ENCODE measurements at places on chromosomes 1 and 21.

- DNase-seq: no peak
Measured at GRCh38 chr1:231279683-231280082, 38.7 kb downstream of the GNPAT start.

- no peak for DNase-seq
Measured at GRCh38 chr1:166087734-166088571, 78.8 kb downstream of the FAM78B start.

DNA sequence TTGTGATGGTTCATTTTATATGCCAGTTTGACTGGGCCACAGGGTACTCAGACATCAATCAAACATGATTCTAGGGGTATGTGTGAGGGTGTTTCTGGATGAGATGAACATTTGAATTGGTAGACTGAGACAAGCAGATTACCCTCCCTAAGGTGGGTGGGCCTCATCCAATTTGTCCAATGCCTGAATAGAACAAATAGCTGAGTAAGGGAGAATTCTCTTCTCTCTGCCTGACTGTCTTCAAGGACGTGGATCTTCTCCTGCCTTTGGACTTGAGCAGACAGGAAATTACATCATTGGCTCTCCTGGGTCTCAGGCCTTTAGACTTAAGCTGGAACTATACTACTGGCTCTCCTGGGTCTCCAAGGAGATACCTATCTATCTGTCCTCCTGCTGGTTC, 64.4 kb downstream of the SUSD4 start:
- no peak for DNase-seq

- no peak for DNase-seq
Measured at GRCh38 chr1:173529106-173529505, 52.0 kb downstream of the PRDX6 start.

- peak; percentile 83 for DNase-seq
Measured at GRCh38 chr1:101357444-101357986, 120.7 kb downstream of the S1PR1 start.

DNA sequence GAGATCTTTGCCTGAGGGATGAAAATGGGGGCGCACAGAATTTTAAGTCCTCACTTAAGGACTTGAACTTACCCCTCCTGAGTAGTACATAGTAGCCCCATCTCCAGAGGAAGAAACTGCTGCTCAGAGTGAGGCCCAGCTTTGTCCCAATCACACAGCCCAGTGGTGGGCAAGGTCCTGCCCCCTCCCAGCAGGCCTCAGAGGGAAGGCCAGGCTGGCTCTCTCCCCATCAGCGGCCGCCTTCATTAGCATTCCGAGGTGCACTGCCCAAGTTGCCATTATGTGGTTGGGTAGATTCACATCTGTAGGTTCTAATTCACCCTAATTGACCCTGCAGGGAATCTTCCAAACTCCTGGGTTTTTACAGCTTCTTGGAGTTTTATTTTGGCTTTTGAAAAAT, 59.1 kb downstream of the FOXO6 start:
- DNase-seq: no peak

DNA sequence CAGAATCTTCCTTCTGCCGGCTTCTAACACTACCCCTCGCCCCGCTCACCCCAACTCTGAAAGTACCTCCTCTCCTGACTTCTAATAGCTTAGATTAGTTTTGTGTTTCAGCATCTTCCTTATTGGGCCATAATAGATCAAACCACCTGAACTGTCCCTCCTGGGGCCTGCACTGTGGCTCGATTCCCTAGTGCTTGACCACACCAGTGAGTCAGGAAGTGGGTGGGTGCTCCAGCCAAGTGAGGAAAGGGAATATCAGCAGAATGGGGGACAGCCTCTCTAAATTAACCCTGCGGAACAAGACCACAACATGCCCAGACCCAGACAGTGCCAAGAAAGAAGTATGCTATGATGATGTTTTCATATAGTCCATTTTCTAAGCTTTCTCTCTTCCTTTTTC, 8.5 kb downstream of the SERTAD4 start:
- DNase-seq: no peak

DNA sequence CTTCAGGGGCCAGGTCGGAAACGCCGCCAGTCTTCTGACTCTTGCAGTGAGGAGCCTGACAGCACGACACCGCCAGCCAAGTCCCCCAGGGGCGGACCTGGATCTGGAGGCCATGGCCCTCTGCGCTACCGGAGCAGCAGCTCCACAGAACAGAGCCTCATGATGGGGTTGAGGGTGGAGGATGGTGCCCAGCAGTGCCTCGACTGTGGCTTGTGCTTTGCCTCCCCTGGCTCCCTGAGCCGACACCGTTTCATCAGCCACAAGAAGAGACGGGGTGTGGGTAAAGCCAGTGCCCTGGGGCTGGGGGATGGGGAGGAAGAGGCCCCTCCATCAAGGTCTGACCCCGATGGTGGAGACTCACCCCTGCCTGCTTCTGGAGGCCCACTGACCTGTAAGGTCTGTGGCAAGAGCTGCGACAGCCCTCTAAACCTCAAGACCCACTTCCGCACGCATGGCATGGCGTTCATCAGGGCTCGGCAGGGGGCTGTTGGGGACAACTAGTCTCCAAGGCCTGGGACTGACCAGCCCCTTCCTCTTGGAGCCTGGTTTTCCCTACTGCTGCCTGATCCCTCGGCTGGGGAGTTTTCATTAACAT, 8.7 kb downstream of the ZNF687 start:
- no peak for DNase-seq

DNA sequence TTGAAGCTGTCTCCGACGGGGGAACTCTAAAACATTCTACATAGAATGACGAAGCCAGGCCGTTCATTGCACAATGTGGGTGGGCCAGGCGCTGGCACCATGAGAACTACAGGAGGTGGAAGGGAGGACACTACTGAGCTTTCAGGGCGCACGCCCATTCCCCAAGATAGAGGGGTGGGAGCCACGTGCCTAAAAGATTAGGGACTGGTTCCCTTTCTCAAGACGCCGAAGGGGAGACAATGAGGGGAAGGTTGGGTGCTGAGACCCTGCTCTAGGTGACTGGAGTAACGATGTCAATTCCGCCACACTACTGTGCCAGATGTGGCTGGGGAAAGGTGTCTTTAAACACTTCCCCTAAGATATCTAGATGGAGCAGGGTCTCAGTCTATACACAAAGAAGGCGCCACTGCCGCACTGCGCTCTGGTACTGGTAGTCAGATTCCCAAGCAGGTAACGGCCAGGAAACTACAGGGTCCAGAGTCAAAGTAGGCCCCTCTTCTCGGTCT, 782 bp downstream of the CSDE1 start:
- DNase-seq: peak; percentile 27

DNA sequence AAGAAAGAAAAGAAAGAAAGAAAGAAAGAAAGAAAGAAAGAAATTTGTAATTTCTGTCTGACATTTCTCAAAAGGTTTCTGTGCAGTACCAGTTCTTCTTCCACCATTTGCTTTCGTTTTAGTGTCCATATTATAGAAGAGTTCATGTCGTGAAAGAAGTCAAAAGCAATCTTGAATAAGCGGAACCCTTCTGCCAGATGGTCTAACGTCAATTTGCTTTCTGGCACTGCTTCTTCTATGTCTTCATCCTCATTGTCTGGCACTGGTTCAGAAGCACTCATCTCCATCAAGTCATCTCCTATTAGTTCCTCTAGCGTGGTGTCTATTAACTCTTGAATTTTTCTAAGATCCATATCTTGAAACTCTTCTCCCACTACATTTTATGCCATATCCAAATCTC, 170.0 kb upstream of the KCTD3 start:
- no peak for DNase-seq

- no peak for DNase-seq
Measured at GRCh38 chr1:41598325-41598724, 113.8 kb upstream of the EDN2 start.

DNA sequence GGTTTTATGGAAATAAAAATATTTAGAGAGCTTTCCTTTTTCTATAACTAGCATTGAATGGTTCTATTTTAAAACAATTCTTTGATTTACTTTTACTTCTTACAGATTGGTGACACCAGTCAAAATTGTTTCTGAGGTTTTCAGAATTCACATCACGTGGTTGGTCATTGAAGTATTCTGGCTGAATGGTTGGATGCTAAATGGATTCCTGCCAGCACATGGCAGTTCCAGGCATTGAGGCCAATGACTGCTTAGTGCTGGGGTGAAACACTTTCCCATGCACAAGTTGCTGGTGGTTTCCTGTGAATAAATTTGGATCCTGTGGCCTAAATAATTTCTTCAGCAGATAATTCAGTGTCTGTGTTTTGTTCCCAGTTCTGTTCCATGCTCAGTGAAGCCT, 20.6 kb downstream of the NCAM2 start:
- no peak for DNase-seq

DNA sequence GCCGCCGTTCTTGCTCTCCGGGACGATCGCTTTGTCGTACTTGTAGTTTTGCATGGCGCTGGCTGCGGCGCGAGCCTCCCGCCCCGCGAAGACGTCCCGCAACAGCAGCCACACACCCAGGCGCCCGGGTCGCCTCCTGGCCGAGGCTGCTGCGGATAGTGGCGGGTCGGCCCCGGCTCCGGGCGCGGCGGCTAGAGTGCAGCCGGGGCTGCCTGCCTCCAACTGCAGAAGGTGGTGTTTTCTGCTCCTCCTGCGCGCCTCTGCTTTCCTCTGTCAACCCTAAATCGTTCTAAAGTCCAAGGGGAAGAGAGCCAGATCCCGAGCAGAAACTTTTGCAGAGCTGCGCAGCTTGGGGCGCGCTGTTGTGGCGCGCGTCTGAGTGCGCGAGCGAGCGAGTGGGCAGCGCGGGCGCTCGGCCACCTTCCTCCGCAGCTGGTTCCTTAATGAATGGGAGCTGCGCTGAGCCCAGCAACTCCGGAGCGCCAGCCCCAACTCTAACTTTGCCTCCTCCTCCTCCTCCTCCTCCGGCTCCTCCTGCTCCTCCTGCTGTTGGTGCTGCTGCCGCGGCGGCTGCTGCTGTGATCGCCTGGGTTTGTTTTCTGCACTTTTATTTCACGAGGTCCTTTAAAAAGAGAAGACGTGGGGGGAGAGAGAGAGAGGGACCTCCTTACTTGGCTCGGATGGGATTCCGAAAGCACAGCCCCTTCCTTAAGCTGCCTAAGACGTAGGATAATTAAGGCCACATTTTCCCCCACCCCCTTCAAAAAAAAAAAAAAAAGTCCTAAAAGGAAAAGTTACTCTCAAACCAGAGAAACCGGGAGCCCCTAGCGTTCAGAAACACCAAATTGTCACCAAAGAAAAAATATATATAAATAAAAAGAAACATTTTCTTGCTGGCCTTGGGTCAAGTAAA, at the start of gene PLPP3:
Gene PLPP3, minus strand, starts transcription at position 601 of the 913 bp plus-strand sequence. Its CDS starts 547 bp downstream, at position 54.
- no peak for DNase-seq

DNA sequence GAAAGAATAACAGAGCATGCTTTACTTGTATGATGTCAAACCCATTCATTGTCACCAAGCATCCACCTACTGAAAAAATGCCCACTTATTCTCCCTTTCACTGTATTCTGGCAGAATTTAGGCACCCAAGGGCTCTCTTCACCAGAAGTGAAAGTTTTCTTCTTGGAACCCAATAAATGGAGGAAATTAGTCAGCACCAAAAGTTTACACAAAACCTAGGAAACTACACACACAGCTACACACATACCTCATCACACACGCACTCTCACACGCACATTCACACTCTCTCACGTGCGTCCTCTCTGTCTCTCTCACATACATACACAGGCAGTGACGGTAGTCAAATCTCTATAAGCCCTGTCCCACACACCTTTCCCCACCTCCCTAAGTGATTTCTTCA, 37.6 kb downstream of the MCOLN2 start:
- DNase-seq: no peak

GRCh38 chr1:207808911-207809555, 57.2 kb downstream of the CD46 start:
- DNase-seq: no peak

GRCh38 chr1:184825571-184825970, 70.9 kb upstream of the EDEM3 start:
- no peak for DNase-seq

GRCh38 chr1:92736395-92736794, 48.5 kb downstream of the EVI5 start:
- no peak for DNase-seq

DNA sequence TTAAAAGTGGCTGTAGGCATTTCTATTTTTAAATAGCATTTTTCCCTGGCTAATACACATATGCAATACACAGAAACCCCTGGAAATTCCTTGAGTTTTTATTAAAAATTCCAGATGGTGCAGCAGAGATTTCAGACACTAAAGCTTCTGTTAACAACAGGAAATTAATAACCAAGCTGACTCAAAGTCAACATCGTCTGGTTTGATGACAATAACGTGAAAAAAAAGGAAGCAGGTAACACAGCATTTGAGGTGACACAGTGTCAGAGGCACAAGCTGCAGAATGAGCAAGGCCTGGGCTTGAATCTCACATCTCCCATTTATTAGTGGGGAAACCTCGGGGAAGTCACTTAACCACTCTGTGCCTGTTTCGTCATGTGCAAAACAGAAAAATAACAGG, 64.6 kb upstream of the GJB5 start:
- no peak for DNase-seq

- peak; percentile 57 for DNase-seq
Measured at GRCh38 chr1:100354971-100355394, 2.7 kb downstream of the CDC14A start.

DNA sequence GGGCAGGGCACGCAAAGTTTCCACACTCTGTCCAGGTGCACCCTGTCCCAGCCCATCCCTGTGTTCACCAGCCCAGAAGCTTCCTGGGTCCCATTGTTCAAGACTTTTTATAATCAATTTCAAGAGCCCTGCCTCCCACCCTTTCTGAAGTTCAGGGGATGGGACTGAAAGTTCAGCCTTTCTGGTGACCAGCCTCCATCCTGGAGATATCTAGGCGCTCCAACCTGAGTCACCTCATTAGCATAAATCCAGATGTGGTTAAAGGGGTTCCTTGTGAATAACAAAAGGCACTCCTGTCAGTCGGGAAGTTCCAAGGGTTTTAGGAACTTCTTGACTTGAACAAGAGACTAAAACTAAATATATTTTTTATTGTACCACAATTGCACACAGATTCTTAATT, 48.4 kb upstream of the RAP1A start:
- DNase-seq: no peak

GRCh38 chr1:51541313-51542050, 22.4 kb upstream of the EPS15 start:
- no peak for DNase-seq

GRCh38 chr1:55588309-55588708, 373.1 kb upstream of the USP24 start:
- DNase-seq: no peak

- no peak for DNase-seq
Measured at GRCh38 chr1:183002797-183003196, 20.4 kb upstream of the LAMC1 start.

DNA sequence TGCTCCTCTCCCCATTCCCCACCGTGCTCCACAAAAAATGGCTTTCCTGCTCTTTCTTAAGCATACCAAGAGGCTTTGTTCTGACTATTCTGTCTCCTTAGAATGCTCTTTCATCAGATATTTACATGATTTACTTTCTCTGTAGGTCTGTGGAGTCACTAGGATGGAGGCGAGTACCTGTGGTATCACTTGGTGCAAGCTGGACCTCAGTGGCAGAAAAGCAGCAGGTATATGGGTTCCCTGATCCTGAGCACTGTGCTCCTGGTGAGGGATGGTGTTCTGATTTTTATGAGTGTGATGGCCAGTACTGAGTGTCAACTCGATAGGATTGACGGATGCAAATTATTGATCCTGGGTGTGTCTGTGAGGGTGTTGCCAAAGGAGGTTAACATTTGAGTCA, 10.0 kb downstream of the C1orf87 start:
- DNase-seq: no peak

GRCh38 chr1:226029093-226029496, 30.0 kb upstream of the SDE2 start:
- no peak for DNase-seq

All from CD4-positive, alpha-beta T cell treated with Interferon alpha-2 for 1 hour (primary cell).